Urinary bladder (tissue), 4 donors: ENCODE measurements at places on chromosomes 4 and X.

DNA sequence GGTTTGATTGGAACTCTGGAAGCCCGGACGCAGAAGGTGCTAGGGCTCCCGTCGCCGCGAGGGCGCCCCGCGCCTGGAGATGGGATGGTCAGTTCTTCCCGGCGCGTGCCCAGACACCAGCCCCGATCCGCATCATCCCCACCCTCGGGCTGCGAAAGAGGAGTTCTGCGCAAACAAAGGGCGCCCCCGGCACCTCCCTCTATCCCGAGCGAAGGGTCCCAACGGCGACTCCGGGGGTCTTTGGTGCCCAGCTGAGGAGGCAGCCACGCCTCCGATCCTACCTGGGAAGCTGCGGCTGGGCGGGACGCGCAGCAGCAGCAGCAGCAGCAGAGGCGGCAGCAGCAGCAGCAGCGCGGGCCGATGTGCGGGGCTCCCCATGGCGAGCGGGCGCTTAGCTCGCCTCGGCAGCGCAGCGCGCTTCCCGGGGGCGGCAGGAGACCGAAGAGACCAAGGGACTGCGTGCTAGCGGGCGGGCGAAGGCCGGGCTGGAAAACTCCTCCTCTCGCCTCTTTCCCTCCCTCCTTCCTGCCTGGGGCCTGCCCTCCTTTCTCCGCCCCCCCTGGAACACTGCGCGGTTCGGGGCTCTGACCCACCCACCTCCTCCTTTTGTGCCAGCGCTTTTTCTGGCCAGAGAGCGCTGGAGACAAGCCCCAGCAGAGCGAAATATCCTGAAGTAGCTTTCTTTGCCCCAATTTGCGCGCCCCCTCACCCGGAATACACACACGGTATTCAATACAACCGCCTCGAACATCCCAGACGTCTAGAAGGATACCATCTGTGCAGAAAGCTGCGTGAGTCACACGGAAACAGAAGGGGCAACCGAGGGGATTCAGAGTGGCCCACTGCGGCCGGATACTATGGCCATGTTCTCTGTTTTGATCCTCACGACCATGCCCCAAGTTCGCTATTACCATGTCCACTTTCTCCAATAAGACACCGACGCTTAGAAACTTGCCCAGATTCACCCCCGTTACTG, at the start of gene SRPX:
Gene SRPX (minus strand): TSS at position 457 of the 976 bp plus-strand sequence. CDS start 79 bp downstream, at position 378.
- no peak for DNase-seq

DNA sequence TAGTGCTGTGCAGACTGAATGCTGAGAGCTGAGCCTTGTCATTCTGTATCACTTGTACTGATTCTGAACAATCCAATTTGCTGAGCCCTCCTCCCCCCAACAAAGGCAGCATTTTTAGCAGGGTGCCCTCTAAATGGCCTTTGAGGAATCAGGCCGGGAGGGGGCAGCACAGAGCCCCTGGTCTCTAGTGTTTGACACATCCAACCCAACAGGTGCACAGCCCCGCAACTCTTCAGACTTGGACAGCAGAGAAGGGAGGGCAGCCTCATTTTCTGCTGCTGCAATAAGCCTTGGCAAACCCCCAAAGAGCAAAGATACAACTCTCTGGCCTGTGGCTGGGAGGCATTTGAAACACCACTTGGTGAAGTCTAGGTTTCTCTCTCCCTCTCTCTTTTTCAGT, 3.4 kb downstream of the ATP1B4 start:
- no peak for DNase-seq

DNA sequence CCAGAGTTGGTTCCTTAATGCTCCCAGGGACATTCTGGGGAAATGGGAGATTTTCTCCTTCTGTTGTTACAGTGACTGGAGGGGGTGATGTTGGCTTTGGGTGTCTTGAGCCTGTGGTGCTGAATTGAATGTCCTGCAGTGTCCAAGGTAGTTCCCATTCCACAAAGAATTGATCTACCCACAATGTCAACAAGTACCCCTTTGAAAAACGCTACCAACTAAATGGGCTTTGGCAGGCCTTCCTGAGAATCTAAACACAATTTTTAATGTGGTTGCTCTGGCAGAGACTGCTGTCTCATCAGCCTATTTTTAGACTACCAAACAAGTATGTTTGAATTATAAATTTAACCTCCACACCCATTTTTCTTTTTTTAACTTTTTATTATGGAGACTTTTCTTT, 69.4 kb downstream of the CCKAR start:
- no peak for DNase-seq

GRCh38 chr4:184310171-184310567, 92.5 kb upstream of the ENPP6 start:
- DNase-seq = no peak

- no peak for DNase-seq
Observed at GRCh38 chr4:118752551-118752950, 67.4 kb downstream of the METTL14 start.

GRCh38 chrX:10769696-10770619, 149.6 kb upstream of the MID1 start:
- no peak for DNase-seq

DNA sequence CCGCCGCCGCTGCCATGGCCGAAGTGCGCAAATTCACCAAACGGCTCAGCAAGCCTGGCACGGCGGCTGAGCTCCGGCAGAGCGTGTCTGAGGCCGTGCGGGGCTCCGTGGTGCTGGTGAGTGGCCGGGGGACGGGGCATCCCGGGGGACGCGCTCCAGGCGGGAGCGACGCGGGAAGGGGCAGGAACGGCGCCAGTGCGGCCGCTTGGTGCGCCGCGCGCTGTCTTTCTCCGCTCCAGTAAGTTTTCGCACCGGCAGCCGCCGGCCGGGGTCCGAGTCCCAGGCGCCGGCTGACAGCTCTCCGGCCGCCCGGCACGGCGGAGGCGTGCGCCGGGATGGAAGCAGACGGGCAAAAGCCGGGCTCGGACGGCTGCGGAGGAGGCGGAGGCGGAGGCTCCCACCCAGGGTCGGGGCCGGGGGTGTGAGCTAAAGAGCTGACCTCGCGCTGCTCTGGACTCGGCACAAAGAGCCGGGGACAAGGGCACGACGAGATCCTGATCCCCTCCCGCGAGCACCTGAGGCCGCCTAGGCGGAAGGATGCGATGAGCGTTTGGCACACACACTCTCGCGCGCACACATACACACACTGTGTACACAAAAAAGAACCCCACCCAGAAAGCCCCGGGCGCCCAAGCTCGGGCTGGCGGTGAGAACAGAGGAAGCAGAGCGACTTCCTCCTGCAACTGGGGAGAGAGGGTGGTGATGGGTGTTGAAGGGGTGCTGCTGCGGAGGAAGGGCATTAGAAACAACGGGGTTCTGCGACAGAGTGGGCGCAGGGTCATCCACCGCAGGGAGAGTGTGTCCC, 545 bp downstream of the DOCK11 start:
- DNase-seq = no peak

DNA sequence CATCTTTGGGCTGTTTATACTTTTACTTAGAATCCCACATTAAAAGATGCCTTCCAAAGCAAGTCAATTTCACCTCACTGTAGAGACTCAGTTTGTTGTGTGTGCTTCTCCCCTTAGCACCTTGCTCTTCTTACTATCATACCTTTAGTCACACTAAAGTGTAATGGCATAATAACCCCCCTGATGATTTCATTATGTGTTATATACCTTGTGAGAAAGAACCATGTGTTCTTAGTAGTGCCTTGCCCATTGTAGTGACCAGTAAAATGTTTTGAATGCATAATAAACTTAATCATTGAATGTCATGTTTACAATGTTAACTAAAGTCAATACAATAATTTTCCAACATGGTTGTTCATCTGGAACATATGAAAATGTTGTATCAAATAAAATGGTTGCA, 1621.9 kb downstream of the PCDH7 start:
- no peak for DNase-seq

DNA sequence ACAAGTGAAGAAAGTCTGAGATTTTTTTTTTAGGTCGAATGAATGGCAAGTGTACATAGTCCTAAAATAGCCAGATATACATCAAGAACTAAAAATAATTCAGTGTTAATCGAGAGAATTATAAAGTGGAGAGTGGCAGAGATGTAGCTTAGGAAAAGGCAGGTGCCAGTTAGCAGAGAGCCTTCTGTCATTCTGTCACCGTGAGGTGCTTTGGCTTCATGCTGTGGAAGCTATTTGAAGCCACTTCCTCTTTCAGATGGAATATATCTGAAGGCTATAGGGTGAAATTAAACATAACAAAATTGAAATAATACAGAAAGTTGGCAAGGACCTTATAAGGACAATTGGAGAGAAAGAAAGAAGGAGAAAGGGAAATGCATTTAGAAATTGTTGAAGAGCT, 756.3 kb downstream of the CCSER1 start:
- no peak for DNase-seq

- no peak for DNase-seq
Observed at GRCh38 chr4:123819362-123820035, 422.9 kb downstream of the SPRY1 start.

DNA sequence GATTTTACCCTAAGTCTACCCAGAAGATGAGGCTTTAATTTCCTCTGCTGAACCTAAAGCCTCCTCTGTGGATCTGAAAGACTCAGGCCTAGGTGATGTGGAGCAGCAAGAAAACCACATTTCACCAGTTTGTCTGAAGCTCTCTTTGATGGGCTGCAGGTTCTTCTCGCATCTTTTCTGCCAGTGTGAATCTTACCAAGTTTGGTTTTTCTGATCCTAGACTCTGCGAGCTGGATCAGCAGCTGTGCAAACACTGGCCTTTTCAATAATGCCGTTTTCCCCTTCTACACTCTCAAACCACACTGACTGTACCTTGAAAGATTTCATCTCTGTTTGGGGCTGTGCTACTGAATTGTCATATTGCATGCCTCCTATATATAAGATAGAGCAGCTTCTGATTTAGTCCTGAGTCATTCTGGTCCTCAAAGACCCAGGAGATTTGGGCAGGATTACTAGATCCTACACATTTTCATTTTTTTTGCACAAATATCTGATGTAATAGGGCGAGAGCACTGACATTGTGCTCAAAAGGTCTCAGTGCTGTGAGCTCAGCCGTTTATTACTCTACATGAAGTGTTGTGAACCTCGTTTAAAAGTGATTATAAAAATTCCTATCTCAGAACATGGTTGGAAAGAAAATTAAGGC, 133.6 kb upstream of the FAM9C start:
- DNase-seq = no peak

- DNase-seq = no peak
Observed at GRCh38 chrX:15744181-15744867, 6.3 kb downstream of the CA5B start.

DNA sequence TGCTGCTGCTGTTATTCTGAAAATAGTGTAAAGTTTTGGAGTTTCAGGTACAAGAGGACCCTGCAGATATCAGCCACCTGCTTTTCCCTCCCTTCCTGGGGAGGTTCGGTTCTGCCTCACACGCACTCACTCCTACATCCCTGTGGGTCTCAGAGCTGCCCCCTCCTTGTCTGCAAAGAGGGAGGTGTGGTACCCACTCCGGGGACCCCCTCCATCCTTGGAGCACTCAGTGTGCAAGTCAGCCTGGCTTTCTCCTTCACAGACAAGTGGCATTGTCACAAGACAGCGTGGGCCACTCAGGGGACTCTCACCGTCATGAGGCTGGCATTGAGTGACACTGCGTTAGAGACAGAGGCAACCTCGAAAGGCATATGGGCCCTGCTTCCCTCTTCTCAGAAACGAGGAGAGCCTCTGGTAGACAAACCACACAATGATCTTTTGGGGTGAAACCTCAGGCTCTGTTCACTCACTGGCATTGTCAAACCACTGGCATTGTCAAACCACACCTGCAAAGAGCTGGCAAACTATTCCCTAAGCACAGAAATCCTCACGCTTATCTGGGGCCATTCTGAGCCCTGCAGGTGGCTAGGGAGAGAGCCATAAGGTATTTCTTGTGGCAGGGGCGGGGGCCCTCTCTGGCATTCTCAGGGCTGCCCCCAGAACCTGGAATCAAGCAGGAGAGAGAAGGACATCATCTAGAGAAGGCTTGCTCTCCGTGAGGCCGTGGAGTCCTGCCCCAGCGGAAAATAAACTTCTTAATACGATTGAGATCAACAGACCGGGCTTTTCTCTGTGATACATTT, 285.0 kb downstream of the SHOX start:
- no peak for DNase-seq

- DNase-seq = no peak
Observed at GRCh38 chrX:49246541-49246940, 11.3 kb downstream of the CCDC22 start.

GRCh38 chr4:72484981-72485380, 84.0 kb downstream of the ADAMTS3 start:
- DNase-seq = no peak
